ENCODE measurements at places on chromosomes 1 and 21.

- DNase-seq, result no peak
Measured at GRCh38 chr1:99384021-99384420, 119.7 kb downstream of the PLPPR4 start.

GRCh38 chr1:160605792-160606479 is 26.6 kb upstream of the CD84 start:
- DNase-seq, result no peak

- no peak for DNase-seq
Measured at GRCh38 chr1:15942661-15943327, 33.1 kb downstream of the ZBTB17 start.

DNA sequence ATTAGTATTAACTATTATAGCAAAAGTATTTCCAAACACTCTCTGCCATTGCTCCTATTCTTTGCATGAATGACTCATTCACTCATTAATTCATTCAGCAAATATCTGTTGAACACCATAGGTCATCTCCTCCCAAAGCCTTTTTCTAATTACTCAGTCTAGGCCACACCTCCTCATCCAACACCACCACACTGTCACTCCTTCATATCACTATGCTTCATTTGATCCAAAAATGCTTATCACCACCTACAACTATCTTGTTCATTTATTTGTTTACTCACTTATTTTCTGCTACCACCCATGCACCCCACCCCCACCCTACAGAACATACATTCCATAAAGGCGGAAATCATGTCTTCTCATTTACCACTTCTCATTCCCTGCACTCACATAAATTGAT is 94.4 kb upstream of the TNFSF4 start:
- DNase-seq, result no peak

- no peak for DNase-seq
Measured at GRCh38 chr1:69082312-69082711, 485.4 kb upstream of the LRRC7 start.

DNA sequence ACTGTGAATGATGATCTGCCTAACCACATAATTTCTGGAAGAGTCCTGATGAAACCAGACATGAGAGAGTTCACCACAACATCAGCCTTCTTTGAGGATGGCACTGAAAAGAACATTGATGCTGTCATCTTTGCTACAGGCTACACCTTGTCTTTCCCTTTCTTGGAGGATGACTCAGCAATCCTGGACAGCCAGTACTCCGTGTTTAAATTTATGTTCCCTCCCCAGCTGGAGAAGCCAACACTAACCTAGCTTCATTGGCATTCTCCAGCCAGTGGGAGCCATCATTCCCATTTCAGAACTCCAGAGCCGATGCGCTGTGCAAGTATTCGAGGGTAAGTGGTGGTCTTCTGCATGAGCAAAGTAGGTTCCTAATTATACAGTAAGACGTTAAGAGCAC is 164.1 kb upstream of the POGK start:
- DNase-seq, result no peak

DNA sequence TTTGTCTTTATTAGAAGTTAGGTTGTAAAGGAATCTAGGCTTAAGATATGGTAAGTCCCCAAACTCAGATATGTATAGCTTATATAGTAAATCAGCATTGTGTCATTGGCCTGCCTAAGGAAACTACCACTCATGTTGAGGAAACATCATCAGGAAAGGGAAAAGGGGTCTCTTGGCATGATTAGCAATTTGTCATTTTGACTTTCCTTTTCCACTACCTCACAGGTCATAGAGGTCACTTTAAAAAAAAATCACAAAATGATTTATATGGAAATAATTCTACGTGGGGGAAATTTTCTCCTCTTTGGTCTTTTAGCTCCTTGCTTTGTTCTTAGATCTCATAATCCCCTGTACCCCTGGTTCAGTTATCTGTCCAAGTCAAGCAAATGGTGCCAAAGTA is 213.5 kb downstream of the RPS6KC1 start:
- no peak for DNase-seq

- peak; percentile 64 for DNase-seq
Measured at GRCh38 chr1:27556781-27557595, 47.0 kb downstream of the AHDC1 start.

GRCh38 chr1:92883297-92883696 is 51.5 kb downstream of the RPL5 start:
- no peak for DNase-seq

DNA sequence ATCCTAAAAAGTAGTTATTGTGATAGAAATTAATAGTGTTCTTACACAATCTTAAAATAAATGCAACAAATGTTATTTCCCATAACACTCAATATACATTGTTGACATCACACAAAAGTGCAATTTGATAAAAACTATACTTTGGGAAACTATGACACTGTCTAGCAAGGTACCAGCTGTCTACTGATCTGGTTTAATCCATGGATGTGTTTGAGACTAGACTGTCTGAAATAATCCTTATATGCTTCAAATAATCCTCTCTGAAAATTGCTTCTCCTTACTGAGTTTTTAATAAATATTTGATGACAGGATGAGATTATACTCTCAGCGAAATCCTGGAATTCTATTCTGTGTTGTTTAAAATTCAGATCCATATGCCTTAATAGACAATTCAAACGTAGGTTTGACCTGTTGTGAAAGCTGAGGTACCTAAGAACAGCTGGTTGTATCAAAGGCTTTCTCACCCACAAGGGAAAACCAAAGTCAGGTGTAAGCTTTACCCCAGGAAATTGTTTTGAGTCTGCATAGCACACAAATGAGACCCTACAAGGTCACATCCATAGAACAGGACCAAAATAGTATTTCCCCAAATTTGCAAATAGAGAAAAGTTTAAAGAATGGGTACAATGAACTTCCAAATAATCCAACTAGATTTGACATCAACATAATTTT is 8.8 kb upstream of the GFI1 start:
- no peak for DNase-seq

DNA sequence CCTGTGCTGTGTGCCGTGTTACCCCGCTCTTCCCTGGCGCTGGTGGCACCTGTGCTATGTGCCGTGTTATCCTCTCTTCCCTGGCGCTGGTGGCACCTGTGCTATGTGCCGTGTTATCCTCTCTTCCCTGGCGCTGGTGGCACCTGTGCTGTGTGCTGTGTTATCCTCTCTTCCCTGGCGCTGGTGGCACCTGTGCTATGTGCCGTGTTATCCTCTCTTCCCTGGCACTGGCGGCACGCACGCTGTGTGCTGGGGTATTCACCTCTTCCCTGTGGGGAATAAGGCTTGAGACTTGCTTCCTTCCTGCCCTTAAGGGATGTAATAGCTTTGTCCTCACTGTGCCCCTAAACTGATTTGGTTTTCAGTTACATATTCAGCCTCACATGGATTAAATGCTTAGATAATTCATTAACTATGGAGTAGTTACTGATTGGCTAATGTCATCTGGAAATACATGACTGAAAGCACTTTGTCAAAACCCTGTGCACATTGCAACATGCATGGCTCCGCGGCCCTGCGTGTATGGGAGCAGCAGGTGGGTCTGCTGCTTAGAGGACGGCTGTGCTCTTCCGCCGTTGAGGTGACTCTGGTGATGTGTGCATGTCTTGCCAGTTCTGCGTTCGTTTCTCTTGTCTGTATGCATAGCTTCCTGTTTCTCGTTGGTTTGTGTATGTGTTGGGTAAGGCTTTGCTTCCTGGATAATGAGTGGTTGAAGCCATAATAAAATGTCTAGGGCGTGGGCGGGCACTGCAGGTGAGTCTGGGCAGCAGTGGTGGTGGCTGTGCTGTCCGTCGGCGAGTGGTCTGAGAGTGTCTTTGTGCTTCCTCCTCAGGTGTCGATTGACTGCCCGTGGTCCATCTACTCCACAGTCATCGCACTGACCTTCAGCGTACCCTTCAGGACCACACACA is 17.9 kb upstream of the PWP2 start:
- DNase-seq, result no peak

All from stimulated activated CD8-positive, alpha-beta memory T cell treated with anti-CD3 and anti-CD28 coated beads, Interleukin-7, amount 100 ng/mL, for 1 hour (primary cell).